ENCODE measurements at places on chromosomes 2 and 18. TPM values are rescaled to one million over a fixed set of nuclear protein-coding genes. Genes with fewer than 3 reads are reported as not detected.
A peak's percentile ranks its signal among the peaks of the same experiment; 100 is the strongest.

Gene SNRNP200
- 122 TPM for total RNA-seq

Gene RFX8
- total RNA-seq = not detected

GRCh38 chr2:54059504-54059903, 55.9 kb upstream of the ACYP2 start:
- H3K27ac ChIP-seq = no peak overlapping the region
- H3K36me3 ChIP-seq = peaks cover 10% of the 10 kb centered on the region
- DNase-seq = no peak
- H3K4me1 ChIP-seq = peaks cover 14% of the 10 kb centered on the region
- H3K4me3 ChIP-seq = no peak overlapping the region

DNA sequence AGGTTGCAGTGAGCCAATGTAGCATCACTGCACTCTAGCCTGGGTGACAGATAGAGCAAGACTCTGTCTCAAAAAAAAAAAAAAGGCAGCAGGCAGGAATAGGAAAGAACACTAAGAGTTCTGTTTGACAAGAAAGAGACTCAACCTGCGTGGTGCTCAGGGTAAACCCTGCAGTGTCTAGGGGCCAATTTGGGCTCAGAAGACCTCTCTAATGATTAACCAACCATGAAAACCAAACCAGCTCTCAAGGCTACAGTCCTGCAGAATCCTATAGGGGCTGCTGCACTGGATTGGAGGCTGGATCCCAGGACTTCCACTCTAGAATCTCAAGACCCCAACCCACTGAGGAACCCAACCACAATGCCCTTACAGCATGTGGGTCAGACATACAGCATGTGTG, 2.4 kb downstream of the TRABD2A start:
- no peak overlapping the region for H3K27ac ChIP-seq
- no peaks in the 10 kb centered on the region for H3K36me3 ChIP-seq
- peaks cover 30% of the 10 kb centered on the region for H3K4me1 ChIP-seq

DNA sequence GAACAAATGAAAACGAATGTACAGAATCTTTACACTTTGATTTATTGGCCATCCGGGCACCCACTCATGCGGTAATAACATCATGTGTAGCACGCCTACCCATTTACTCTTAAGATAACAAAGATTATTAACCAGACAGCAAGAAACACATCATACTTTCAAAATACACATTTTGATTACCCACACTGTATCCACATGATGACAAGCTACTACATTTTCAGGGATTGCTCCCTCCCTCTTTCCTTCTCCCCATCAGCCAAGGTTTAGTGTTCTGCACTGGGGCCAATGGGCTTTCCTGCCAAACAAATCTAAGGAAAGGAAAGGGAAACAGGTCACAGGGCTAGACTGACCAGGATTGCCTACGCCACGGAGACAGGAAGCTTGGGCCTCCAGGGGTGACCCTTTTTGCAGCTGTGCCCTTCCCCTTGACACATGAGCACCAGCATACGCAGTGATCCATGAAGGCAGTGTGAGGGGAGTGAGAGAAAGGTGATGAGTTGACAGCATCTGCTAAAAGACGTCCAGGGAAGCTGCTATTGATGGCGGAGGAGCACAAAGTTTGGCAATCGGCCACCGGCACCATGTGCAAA, 76.5 kb downstream of the ZNF521 start:
- H3K27ac ChIP-seq = no peak overlapping the region
- peaks cover 11% of the 10 kb centered on the region for H3K36me3 ChIP-seq
- H3K4me1 ChIP-seq = peaks cover 28% of the 10 kb centered on the region

Gene MAL
- not detected for total RNA-seq

DNA sequence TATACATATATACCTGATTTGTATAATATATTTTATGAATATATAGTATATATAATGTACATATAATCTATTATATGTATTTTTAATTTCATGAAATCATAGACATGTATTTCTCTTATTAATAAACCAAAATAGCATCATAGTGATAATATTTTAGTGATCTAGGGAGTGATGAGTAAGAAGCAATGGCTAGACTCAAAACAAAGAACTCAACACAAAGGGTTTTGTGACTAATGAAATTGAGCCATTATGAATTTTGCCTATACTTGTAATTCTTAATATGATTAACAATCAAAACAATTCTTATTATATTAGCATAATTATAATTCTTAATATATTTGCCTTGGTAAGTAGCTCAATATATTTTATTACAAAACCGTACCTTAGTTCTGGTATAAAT, 1614.1 kb upstream of the TMEFF2 start:
- no peak overlapping the region for H3K4me3 ChIP-seq
- DNase-seq = no peak
- H3K27ac ChIP-seq = no peak overlapping the region
- peaks cover 7% of the 10 kb centered on the region for H3K4me1 ChIP-seq

- no peak for DNase-seq
- H3K27ac ChIP-seq = no peak overlapping the region
- H3K4me3 ChIP-seq = no peak overlapping the region
These were observed 107.4 kb upstream of the CREB1 start for GRCh38 chr2:207422380-207422779.

GRCh38 chr2:99857372-99857771, 285.0 kb downstream of the AFF3 start:
- no peak for DNase-seq
- no peak overlapping the region for H3K27ac ChIP-seq
- peaks cover 47% of the 10 kb centered on the region for H3K4me1 ChIP-seq
- peaks cover 39% of the 10 kb centered on the region for H3K36me3 ChIP-seq

DNA sequence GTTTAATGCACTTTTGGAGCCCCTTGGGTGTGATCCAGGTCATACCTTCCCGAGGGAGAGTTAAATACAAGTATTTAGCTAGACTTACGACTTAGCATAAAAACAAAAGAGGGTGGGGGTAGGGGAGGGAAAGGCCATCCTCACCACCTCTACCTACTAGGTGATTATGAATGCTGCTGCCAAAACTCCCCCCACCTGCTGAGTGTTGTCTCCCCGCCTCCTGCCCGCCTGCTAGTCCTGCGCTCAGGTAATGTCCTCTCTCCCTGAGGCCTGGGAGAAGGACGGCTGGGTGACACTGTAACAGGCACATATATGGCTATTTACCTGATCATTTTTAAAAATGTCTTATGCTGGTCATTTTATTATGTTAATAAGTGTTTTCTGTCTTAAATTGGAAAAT, 3.0 kb upstream of the NCKAP5 start:
- no peaks in the 10 kb centered on the region for H3K36me3 ChIP-seq
- no peak for DNase-seq
- no peak overlapping the region for H3K4me3 ChIP-seq
- H3K4me1 ChIP-seq = peaks cover 15% of the 10 kb centered on the region
- no peak overlapping the region for H3K27ac ChIP-seq

Gene ZC3H6
- total RNA-seq = 8.2 TPM

Gene TXNDC9
- total RNA-seq = 27.5 TPM

Gene LYG2
- not detected for total RNA-seq

DNA sequence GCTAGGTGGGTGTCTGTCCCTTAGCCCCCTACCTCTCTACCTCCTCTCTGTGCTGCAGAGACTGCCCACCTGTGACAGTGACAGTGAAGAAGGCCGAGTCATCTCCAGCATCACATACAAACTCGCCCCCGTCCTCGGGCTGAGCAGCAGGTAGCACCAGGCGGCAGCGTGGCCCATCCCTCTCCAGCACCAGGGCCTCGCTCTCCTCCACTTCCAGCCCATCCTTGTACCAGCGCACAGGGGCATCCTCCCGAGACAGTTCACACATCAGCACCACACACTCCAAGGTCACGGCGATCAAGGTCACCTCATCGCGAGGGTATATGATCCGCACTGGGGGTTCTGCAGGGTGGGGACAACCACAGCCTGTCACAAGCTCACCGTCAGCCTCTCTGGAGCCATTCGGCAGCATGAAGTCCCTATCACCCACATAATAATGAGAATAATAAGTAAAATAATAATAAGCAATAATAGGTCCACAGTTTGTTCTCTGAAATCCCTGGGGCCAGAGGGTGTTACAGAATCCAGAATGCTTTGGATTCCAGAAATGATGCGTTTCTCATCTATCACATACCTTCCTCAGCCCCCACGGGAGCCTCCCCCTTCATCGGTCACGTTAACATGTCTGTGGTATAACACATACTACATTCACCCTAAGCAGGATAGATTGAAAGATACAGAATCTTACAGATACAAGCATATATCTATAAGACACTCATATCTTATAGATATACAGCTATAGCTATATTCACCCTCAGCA, 12.0 kb downstream of the OBSL1 start:
- H3K27me3 ChIP-seq = no peaks in the 10 kb centered on the region
- no peak for DNase-seq
- H3K27ac ChIP-seq = no peak overlapping the region

Gene KIAA2012
- not detected for total RNA-seq

Gene C2orf80
- total RNA-seq = not detected

- DNase-seq = no peak
- H3K27me3 ChIP-seq = peaks cover 56% of the 10 kb centered on the region
- no peak overlapping the region for H3K4me3 ChIP-seq
- H3K36me3 ChIP-seq = no peaks in the 10 kb centered on the region
- peaks cover 2% of the 10 kb centered on the region for H3K4me1 ChIP-seq
- no peak overlapping the region for H3K27ac ChIP-seq
These were observed 5.9 kb downstream of the GALR1 start for GRCh38 chr18:77255426-77256105.

- DNase-seq = no peak
- H3K4me3 ChIP-seq = no peak overlapping the region
- peak overlapping the region; percentile 58 for H3K27ac ChIP-seq
- H3K36me3 ChIP-seq = no peaks in the 10 kb centered on the region
- H3K4me1 ChIP-seq = peaks cover 46% of the 10 kb centered on the region
- peaks cover 2% of the 10 kb centered on the region for H3K27me3 ChIP-seq
These were observed 23.9 kb upstream of the EPAS1 start for GRCh38 chr2:46273225-46273863.

GRCh38 chr2:195498839-195499490, 158.1 kb upstream of the SLC39A10 start:
- no peak overlapping the region for H3K4me3 ChIP-seq
- H3K27ac ChIP-seq = no peak overlapping the region
- no peaks in the 10 kb centered on the region for H3K36me3 ChIP-seq
- no peak for DNase-seq

- H3K27me3 ChIP-seq = no peaks in the 10 kb centered on the region
- peaks cover 20% of the 10 kb centered on the region for H3K4me1 ChIP-seq
- DNase-seq = no peak
These were observed 78.0 kb upstream of the CTLA4 start for GRCh38 chr2:203789618-203790017.

DNA sequence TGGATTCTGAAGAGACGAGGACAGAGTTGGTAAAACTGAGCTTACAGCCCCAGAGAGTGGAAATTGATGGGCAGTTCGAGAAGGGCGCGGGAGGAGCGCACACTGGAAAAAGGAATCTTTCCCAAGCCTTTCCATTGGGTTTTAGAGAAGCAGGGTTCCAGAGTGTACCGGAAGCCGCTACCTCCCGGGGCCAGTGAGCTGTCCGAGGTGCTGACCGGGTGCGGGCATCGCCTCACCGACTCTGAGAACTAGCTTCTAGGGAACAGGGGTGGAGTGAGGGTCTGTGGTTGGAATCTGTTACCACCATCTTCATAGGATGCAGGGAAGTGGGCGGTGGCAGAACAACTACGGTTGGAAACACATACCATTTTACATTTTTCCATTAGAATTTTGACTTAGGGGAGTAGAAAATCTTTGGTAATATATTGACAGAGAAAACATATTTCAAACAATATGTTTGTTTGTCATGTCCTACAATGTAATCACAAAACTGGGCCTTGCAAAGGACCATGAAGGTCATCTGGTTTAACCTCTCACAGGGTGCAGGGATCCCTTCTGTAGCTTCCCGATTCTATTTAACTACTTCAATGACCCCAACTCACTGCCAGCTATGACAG, 724 bp downstream of the NMS start:
- peaks cover 36% of the 10 kb centered on the region for H3K27me3 ChIP-seq
- no peaks in the 10 kb centered on the region for H3K36me3 ChIP-seq
- H3K27ac ChIP-seq = no peak overlapping the region
- H3K4me1 ChIP-seq = no peaks in the 10 kb centered on the region

DNA sequence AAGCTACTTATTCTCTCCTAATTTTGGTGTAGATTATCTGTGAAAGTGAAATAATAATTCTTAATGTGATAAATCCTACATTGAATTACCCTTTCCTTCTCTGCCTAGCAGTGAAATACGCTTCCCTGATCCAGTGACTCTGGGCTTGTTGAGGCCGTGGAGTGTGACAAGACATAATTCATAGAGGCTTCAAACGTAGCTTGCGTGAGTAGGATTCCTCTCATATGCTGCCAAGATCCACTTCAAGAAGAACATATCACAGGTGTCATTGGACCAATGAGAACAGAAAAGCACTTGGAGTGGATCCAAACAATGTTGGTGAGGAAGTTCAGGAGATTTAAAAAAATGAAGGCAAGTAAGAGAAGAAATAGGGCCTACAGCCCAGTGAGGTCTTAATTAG, 221.3 kb upstream of the TMEFF2 start:
- no peaks in the 10 kb centered on the region for H3K4me1 ChIP-seq
- DNase-seq = no peak
- no peaks in the 10 kb centered on the region for H3K27me3 ChIP-seq
- no peak overlapping the region for H3K27ac ChIP-seq
- no peak overlapping the region for H3K4me3 ChIP-seq

GRCh38 chr2:53939656-53940055, 31.1 kb downstream of the PSME4 start:
- no peak for DNase-seq
- no peaks in the 10 kb centered on the region for H3K4me1 ChIP-seq
- peaks cover 26% of the 10 kb centered on the region for H3K36me3 ChIP-seq
- no peak overlapping the region for H3K4me3 ChIP-seq

DNA sequence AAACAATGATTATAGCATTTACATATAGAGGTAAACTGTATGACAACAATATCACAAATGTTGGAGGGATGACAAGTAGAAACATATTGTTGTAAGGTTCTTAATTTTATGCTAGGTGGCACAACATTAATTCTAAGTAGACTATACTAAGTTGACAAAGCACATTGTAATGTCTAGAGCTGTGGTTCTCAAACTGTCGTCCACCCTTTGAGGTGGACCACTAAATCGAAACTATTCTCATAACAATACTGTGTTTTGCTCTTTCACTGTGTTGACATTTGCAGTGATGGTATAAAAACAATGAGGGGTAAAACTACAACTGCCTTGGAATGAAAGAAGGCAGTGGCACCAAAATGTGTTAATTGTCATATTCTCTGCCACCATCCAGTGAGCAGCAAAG, 66.1 kb downstream of the METTL8 start:
- H3K4me1 ChIP-seq = no peaks in the 10 kb centered on the region
- no peak for DNase-seq
- H3K27ac ChIP-seq = no peak overlapping the region

DNA sequence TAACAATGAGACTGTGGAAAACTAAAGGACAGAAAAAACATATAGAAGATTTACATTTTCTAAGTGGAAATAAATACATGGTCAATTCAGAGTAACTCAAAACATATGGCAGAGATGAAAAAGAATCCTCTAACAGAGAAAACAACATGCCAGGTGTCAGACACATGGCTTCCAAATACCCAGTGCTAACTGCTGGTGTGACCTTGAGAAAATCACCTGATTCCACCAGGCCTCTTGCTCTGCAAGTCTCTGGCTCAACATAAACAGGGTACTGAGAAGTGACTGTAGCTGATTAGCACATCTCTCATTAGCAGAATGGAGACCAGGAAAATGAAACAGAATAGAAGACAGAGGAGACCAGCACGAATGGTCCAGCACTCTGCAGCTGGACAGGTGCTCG, 210.8 kb downstream of the HNMT start:
- no peaks in the 10 kb centered on the region for H3K36me3 ChIP-seq
- H3K27me3 ChIP-seq = peaks cover 17% of the 10 kb centered on the region
- H3K4me3 ChIP-seq = no peak overlapping the region
- no peaks in the 10 kb centered on the region for H3K4me1 ChIP-seq
- H3K27ac ChIP-seq = no peak overlapping the region

GRCh38 chr2:231883468-231883881, 42.7 kb downstream of the NPPC start:
- DNase-seq = no peak
- peaks cover 56% of the 10 kb centered on the region for H3K27me3 ChIP-seq
- H3K27ac ChIP-seq = no peak overlapping the region
- no peak overlapping the region for H3K4me3 ChIP-seq
- no peaks in the 10 kb centered on the region for H3K36me3 ChIP-seq
